Activated naive CD4-positive, alpha-beta T cell treated with Interleukin-2 at 50 U/mL for 16 hours (primary cell): ENCODE measurements at places on chromosomes 2 and 18.

DNA sequence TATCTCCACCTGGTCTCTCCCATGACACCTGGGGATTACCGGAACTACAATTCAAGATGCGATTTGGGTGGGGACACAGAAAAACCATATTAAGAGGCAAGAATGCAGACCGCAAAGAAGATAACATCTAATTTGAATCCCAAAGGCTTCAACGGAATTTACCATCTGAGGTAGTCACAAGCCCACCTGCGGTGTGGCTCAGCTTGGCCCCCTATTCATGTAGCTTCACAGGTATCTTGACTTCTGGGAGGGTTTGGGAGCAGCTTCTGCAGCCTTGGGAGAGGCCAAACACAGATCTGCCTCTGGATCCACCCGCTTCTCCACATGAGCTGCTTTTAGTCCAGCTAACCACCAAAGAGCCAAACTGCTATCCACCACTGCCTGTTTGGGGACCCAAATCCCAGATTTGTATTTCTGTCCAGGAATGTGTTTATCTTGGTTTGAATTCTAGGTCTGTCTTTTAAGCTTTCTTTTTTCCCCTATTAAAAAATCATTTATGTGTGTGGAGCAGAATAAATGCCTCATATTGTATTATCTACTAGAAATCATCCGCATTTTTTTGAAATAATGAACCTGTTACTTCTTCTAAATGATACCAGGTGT, 247.6 kb downstream of the DLGAP1 start:
- DNase-seq = no peak

DNA sequence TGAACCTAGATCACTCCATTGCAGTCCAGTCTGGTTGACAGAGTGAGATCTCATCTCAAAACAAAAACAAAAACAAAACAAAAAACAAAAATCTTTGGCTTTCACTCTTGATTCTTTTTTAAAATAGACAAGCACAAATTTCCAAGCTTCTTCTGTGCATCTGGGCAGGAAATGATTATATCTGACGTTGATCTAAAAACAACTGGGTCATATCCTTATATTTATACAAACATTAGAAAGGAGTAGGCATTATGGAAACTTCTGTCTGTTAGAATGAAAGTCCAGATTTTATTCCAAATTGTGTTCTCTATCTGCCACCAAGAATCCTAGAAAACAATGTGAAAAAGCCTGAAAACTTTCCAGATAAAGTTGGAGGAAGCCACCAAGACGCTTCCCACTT, 26.2 kb upstream of the PMAIP1 start:
- DNase-seq = no peak

DNA sequence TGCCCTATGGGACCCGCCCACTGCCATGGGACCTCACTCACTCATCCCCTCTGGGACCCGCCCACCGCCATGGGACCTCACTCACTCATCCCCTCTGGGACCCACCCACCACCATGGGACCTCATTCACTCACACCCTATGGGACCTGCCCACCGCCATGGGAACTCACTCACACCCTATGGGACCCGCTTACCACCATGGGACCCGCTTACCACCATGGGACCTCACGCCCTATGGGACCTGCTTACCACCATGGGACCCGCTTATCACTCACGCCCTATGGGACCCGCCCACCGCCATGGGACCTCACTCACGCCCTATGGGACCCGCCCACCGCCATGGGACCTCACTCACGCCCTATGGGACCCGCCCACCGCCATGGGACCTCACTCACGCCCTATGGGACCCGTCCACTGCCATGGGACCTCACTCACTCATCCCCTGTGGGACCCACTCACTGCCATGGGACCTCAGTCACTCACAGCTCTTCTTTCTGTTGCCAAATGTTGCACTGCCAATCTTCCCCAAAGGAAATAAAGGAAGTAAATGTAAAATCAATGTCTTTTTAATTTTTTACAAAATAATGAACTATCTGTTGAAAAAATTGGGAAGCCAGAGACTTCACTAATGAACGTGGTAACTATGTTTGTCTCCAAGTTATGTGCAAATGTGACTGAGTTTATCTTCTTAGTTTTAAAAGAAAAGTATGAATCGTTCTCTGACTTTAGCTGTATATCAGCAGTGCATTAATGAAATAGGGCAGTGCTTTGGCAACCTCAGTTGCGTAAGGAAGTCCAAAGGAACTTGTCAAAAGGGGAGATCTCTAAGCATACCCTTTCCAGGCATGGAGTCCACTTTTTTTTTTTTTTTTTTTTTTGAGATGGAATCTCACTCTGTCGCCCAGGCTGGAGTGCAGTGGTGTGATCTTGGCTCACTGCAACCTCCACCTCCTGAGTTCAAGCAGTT, 101.5 kb upstream of the MGAT5 start:
- no peak for DNase-seq

DNA sequence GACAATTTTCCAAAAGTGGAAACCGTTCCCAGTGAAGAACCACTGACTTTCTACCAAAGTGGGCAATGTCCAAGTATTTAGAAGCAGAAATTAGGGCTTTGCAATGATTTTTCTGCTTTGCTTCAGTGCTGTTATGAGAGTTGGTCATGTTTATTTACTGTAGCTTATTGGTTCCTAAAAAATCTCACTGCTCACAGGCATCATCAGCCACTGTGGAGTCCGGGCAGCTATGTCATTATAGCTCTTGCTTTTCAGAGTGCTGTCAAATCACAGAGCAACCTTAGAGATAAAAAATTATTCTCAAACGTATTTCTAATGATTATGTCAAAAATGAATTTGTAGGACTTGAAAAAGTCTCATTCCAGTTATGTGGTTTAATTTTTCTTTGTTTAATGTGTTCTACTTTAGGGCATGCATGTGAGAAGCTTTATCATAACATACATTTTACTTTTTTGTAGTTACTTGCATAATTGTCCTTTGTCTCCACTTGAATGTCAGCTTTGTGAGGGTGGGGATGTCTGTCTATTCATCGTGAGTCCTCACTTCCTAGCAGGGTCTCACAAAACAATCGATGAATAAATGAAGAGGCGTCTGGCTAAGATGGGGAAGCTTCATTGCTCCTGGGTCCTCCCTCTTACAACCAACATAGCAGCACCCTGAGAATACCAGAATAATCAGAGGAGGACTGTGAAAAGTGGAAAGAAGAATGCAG, 117.6 kb downstream of the TPGS2 start:
- no peak for DNase-seq

GRCh38 chr2:231640641-231641111, 48.0 kb downstream of the TEX44 start:
- no peak for DNase-seq

DNA sequence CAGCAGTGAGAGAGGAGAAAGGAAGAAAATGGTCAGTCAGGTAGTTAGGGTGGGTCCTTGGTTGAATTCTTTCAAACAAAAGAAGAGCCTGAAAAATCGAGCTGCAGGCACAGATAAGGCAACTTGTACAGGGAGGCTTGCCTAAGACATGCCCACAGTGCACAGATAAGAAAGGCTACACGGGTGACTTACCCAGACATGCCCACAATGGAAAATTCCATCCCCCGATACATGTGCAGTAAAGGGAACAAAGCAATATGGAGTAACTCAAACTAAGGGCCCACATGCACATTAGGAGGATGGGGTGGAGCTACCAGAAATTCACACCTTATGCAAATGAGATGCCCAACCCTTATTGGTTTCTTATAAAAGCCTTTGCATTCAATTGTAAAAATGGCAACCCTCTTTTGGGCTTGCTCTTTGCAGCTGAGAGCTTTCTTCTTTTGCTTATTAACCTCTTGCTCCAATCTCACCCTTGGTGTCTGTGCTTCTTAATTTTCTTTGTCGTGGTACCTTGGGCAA, 110.3 kb upstream of the RMP24 start:
- no peak for DNase-seq

GRCh38 chr2:69933839-69934613, 19.1 kb downstream of the MXD1 start:
- peak; percentile 13 for DNase-seq

GRCh38 chr2:112996635-112997034, 8.6 kb upstream of the IL36A start:
- DNase-seq = peak; percentile 57

GRCh38 chr2:117771969-117772630, 42.4 kb upstream of the DDX18 start:
- DNase-seq = no peak

DNA sequence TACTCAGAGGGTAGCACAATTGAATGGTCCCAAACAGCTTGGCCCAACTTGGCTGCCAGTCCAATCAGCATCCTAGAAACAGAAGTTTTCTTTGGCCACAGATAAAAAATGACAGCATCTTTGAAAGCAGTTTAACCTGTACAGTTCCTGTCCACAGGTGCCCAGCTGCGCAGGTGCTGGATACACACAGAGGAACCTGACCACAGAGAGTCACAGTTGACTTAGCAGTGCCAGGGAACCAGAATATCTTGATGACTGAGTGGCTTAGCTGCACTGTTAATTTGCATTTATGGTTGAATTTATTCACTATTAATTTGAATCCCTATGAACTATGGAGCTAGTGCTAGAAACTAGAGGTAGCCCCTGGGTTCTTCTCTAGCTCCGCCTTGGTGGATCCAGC, 93.7 kb downstream of the TPGS2 start:
- DNase-seq = no peak

- no peak for DNase-seq
Measured at GRCh38 chr2:151056870-151057269, 204.8 kb downstream of the RBM43 start.

GRCh38 chr2:241445426-241445825, 63.0 kb downstream of the STK25 start:
- no peak for DNase-seq

DNA sequence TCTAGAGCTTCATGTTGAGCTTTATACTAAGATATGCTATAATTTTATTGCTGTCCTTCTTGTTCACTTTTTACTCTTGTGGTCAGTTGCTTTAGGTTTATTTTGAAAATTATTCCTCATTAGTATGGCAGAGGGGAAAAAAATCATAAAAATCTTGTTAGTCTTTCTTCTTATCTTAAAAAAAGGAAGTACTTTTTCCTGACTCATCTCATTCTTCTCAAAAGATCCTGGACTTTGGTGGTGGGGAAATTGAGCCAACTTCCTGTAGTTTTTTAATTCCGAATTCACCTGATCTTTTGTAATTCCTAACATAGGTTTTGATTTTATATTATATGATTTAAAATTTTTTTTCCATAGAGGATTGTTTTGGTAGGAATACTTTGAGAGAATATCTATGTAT, 3.8 kb downstream of the SLC4A1AP start:
- DNase-seq = no peak

- no peak for DNase-seq
Measured at GRCh38 chr2:189441709-189442074, 418 bp downstream of the WDR75 start.

- DNase-seq = no peak
Measured at GRCh38 chr2:9170458-9171130, 36.0 kb upstream of the ASAP2 start.

GRCh38 chr18:48003426-48004349, 73.2 kb upstream of the SMAD2 start:
- no peak for DNase-seq

DNA sequence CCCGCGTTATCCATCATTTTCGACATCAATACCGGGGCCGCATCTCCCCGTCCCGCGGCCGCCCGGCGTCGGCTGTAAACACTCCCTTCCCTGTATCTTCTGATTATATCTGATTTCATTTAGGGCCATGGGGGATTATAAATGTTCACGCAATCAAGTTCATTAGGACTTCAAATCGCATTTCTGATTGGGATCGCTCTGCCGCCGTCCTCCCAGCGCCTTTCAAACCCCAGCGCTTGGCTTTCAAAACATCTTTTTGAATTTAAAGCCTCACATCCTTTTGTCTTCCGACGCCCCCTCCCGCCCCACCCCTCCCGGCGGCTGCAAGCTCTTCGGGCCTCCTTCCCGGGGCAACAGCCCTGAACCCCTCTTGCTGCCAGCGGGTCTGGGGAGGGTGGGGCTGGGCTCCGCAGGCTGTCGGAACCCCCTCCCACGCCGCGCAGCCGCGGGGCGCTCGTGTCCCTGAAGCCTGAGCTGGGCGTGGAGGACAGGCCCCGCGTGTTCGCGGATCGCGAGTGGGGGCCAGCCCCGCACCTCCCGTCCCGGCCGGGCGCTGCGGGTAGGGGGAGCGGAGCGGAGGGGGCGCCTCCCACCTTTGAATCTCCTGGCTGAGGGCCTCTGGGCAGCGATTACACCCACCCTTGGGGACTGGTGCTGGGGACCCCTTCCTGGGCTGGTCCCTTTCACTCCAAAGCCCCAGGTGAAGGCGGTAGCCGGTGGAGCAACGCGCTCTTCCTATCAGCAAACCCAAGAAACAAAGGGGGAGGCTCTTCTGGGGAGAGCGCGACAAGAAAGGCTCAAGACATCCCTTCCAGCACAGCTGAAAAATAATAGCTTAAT, 11.3 kb upstream of the GBX2 start:
- no peak for DNase-seq

GRCh38 chr2:147442816-147443215, 402.0 kb upstream of the ACVR2A start:
- DNase-seq = no peak

- DNase-seq = no peak
Measured at GRCh38 chr2:79129804-79130203, 9.5 kb downstream of the REG1A start.

DNA sequence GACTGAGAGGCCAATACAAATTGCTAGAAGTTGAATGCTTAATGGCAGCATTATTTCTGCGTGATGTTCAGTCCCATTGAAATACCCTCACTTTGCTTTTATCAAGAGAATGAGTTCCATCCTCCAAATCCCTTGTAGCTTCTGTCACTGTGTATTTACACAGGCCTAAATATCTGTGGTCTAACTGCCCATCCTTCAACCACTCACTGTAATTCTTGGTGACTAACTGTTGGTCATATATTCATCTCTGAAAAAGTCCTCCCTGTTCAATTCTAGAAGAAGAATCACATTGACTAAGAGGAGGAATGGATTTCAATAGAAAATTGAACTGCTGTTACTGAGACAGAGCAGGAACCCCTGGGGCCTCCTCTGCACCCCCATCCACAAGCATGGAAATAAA, 74.2 kb upstream of the L3MBTL4 start:
- no peak for DNase-seq

DNA sequence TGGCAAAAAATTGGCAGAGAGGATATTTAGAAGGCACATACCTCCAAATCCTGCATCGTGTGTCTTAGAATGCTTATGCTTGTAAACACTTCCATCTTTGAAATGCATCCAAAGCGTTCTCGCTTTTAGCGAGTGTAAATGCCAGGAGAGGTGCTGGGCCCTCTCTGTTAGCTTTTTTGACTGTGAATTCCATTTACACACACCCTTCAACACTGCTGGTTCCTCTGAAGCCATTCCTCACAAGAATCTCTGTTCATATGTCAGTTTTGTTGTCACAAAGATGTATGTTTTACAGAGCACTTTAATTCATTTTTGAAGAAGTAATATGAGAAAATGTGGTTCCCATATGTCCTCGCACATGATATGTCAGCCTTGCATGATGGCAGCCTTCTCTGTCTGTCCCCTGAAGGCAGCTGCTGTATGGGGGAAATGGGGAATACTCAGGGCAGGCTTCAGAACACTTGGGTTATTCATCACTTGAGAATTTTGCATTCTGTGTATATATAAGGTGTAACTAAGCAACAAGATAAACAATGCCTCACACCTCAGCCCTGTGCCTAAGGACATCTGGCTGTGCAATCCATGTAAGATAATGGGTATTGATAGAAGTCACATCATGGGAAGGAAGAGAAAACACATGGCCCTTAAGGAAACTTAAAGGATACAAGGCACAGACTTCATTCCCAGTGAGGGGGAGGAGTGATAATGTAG, 52.3 kb downstream of the RAB27B start:
- DNase-seq = no peak
